ENCODE measurements at places on chromosomes 7 and 10.

GRCh38 chr10:55212051-55212450 is 411.0 kb upstream of the PCDH15 start:
- no peak for DNase-seq

DNA sequence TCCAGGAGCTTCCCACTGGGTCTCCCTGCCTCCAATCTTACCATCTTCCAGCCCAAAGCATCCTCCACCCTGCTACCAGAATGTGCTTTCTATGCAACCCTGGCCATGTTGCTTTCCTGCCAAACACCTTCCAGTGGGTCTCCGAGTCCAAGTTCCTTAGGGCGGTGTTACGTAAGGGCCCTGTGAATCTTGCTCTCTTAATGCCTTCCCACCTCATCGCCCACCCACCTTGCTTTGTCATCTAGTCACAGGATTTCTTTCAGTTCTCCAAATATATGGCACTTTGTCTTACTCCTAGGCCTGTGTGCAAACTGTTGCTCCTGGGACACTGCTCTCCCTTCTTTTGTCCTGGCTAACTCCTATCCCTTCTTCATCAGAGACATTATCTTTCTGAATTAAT is 344.5 kb downstream of the RPS24 start:
- DNase-seq: no peak

DNA sequence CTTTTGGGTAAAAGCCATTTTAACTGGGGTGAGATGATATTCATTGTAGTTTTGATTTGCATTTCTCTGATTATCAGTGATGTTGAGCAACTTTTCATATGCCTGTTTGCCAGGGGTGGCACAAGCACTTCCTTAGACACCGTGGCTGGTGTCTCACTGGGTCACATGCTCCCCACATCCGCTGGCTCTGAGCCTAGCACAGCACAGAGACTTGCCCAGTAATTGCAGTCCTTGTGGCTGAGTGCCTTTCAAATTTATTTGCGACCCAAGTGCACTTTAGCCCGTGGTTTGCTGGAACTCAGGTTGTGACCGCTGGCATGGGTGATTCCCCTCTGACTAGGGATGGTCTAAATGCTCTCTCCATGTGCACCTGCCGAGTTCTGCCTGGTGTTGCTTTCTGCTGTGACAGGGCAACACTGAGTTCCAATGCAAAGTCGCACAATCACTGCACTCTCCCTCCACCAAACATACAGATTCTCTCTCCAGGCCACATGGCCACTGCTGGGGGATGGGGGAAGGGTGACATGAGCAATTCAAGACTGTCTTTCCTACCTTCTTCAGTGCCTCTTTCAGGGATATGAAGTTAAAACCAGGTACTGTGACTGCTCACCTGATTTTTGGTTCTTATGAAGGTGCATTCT is 66.5 kb downstream of the ZNF277 start:
- DNase-seq: peak; percentile 31

DNA sequence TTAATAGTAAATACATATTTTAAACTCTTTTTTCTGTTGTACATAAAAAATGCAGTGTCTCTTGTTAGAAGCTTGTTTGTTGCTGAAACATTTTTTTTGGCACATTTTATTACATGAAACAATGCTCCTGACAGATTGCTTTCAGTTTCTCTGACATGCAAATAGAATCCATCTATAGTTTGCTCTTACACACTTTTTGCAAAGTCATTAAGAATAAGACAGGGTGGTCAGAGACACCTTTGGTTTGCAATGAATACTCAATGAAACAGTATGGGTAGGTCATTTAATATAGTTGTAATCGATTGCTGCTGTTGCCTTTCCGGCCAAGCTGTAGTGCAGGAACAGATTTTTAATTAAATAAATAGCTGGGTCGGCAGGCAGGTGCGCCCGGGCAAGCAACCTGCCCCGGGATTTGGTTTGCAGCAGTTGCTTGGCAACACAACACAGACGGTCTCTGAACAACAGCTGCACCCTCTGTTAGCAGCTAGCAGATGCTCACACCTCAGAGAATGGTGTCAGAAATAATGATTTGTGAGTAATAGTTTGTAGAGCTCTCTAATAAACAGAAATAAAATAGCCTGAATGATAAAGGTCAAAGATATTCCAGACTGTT is 115.7 kb upstream of the CACNA2D1 start:
- no peak for DNase-seq

GRCh38 chr7:87059525-87060287 is at the start of gene ELAPOR2:
TSS of gene ELAPOR2 (minus strand) at chr7:87059654. CDS start at chr7:87059513, 141 bp downstream.
- peak; percentile 88 for DNase-seq
